ENCODE measurements at places on chromosomes 16 and 17. TPM values are rescaled to one million over a fixed set of nuclear protein-coding genes. Genes with fewer than 3 reads are reported as not detected.

- no peak for DNase-seq
These were observed 26.6 kb downstream of the ACSF3 start for GRCh38 chr16:89120281-89120680.

DNA sequence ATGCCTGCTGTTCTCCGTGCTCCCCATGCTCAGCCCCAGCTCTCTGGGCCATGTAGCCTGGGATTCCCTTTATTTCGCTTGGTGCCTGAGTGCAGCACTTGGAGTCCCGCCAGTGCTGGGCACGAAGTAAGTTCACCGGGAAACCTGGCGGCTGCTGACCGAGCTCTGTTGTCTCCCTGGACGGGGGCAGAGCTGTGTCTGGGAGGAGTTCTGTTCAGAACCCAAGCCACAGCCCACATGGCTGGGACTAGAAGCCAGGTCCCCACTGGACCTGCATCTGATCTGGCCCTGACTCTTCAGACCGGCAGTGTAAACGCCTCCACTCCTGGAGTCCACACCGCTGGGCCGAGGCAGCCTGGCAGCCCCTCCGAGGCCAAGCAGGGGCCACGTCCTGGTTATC lies 37.5 kb upstream of the CIBAR2 start:
- DNase-seq, result no peak

The TRPV2 gene
- total RNA-seq, result 87.1 TPM

The TSPAN10 gene
- 0.15 TPM for total RNA-seq

The SLC35G6 gene
- total RNA-seq, result not detected

GRCh38 chr17:17888821-17889220 lies 52.0 kb upstream of the SREBF1 start:
- no peak for DNase-seq

The ZFPM1 gene
- total RNA-seq, result 24.6 TPM

GRCh38 chr17:72967277-72967970 lies 125.1 kb downstream of the SLC39A11 start:
- DNase-seq, result no peak
